Stimulated activated CD4-positive, alpha-beta T cell treated with anti-CD3 and anti-CD28 coated beads, TNF-alpha, amount 100 ng/mL, for 1 hour (primary cell): ENCODE measurements at places on chromosomes 5 and 9.
A peak's percentile ranks its signal among the peaks of the same experiment; 100 is the strongest.

- no peak for DNase-seq
Measured at GRCh38 chr5:915946-916345, 23.3 kb downstream of the TRIP13 start.

- DNase-seq = no peak
Measured at GRCh38 chr5:94903726-94904125, 285.3 kb downstream of the SLF1 start.

GRCh38 chr5:145531038-145531734 lies 304.0 kb downstream of the PRELID2 start:
- no peak for DNase-seq

DNA sequence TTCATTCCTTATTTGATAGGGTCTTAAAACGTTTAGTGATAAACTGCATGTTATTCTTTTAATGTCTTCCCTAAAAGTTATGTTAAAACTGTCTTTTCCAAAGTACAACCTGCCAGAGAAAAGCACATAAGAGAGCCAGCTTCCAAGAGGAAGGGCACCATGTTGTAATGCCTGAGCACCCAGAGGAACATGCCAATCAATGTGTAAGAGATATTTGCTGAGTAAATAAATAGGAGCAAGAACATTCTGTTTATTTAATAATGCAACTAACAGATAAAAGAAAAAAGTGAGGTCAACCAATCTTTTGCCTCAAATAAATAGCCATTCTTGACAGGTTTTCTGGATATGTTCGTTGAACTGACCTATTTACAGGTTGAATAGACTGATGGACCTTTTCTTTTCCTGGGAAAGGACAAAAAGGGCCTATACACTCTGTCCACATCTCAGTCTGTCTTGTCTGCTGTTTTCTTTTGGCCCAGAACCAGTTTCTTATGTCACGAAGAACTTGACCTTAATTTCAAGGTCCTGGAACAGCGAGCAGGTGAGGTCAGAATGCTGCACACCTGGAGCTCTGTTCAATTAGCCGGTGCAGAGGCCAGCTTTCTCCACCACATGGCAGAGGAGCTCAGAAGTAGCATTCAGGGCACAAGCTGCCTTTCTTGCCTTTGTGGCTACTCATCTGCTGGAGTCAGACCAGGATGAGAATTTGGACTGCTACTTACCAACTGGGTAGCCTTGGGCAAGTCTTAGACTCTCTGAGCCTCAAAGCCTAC lies 77.7 kb downstream of the PLCXD3 start:
- no peak for DNase-seq

- DNase-seq = no peak
Measured at GRCh38 chr5:12023614-12024241, 119.5 kb upstream of the CTNND2 start.

GRCh38 chr5:157558041-157558595 lies 17.5 kb downstream of the ADAM19 start:
- DNase-seq = no peak

DNA sequence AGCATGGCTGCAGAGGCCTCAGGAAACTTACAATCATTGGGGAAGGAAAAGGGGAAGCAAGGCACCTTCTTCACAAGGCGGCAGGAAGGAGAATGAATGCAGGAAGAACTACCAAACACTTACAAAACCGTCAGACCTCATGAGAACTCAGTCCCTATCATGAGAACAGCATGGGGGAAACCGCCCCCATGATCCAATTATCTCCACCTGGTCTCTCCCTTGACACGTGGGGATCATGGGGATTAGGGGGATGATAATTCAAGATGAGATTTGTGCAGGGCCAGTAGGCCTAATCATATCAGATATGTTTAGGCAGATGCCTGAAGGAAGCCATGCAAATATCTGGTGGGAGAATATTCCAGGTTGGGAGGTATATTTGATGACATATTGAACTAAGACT lies 1176.4 kb upstream of the CDH18 start:
- no peak for DNase-seq

DNA sequence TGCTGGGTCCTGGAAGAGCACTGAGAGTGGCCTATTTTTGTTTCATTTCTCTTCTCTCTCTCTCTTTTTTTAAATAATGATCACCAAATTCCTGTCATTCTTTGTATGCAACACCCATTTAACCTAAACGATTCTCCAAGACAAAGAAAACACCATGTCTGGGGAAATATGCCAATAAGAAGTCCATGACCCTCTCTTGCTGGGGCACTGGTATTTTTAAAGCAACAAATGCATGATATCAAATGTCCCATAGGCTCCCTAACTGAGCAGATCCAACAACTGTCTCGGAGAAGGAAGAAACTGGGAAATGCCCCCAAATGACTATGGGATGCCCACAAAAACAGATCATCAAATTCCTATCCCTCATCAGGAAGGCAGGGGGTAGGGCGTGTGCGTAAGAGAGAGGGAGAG lies 567.4 kb downstream of the CCDC171 start:
- no peak for DNase-seq

DNA sequence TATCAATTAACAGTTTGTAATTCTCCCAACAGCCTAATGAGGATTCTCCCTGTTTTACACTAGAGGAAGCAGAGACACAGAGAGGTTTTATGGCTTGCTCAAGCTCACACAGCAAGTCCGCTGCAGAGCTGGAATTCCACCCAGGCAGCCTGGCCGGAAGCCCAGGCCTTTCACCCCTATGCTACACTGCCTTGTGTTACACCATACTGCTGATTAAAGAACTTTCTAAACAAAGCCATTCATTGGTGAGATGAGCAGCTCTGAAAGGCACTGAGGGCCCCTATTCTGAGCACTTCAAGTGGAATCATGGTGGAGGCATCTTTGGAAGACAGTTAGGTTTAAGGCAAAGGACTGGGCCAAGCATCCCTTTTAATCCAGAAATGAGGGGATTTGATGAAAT lies 14.7 kb upstream of the LARP1 start:
- DNase-seq = no peak

GRCh38 chr5:136686192-136686872 lies 321.0 kb upstream of the TRPC7 start:
- DNase-seq = no peak

DNA sequence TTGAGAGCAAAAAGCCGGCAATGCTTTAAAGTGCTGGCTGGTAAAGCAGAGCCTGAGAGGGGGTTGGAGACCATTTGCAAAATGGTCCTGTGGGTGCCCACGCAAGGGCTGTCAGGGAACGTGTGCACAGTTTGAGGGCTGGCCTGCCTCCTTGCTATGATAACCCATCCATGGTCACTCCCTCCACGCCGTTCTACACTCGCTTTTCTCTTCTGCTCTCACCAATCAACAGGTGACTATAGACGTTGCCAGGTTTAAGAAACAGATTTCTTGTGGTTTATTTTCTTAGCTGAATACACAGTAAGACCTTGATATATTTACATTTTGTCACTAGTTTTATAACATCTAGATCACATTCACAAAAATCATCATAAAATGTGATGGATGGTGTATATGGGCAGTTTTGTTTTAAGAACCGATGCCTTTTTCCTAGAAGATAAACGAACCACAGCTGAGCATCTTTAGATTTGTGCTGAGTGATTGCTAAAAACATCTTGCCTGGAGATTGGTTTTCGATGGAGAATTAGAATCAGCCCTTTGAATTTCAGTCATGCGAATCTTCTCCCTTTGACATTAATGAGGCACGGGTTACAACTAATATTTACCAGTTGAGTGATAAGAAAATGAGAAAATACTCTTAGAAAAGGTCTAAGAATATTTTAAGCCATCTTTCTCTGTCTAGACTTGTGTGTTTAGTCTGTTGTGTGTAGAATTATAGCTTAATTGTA lies 13.9 kb downstream of the MAP1B start:
- no peak for DNase-seq

DNA sequence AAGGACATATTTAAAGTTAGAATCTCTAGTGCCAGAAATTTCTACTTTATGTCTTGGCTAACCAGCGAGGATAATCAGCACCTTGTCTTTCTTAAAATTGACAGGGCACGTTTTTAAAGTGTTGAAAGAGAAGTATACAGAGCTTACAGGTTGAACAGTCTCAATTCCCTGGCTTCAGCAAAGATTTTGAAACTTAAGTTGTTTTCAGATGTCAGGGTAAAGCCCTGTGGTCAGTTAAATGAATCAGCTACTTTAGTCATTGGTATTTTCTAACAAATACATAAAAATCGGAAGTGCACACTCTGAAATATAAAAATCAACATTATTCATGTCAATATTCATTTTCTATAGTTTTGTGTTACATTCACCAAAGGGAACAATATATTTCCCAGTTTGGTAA lies 29.1 kb downstream of the SNCAIP start:
- DNase-seq = no peak

- DNase-seq = no peak
Measured at GRCh38 chr9:85089188-85089969, 419.9 kb downstream of the NTRK2 start.

GRCh38 chr5:3027866-3028635 lies 276.6 kb upstream of the IRX2 start:
- DNase-seq = no peak

- DNase-seq = no peak
Measured at GRCh38 chr5:145787996-145788395, 47.1 kb downstream of the PRELID2 start.

DNA sequence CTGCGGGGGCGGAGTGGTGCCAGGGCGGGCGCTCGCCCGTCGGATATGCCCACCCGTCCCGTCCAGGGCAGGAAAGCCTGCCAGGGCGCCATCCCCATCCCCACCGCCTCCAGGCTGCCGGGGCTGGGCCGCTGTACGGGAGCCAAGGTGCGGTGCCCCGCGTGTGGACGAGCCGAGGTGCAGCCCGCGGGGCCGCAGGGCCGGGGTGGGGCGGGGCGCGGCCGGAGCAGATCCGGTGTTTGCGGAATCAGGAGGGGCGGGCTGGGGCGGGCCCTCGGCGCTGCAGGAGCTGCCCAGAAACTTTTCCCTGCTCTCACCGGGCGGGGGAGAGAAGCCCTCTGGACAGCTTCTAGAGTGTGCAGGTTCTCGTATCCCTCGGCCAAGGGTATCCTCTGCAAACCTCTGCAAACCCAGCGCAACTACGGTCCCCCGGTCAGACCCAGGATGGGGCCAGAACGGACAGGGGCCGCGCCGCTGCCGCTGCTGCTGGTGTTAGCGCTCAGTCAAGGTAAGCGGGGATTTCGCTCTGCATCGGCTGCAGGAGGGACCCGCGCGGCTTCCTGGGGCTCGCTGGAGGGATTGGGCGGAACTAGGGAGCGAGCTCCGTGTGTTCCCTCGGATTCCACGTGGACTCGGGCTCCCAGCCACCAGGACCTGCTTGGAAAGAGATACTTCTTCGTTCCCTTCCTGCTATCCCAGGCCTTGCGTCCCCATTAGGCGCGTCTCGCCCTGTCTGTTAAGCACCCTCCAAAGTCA lies at the start of gene ITGA2:
Gene ITGA2 (plus strand): TSS at position 328 of the 756 bp plus-strand sequence. CDS start 117 bp downstream, at position 445.
- peak; percentile 19 for DNase-seq

- DNase-seq = no peak
Measured at GRCh38 chr9:76901801-76902200, 4.1 kb downstream of the PRUNE2 start.

DNA sequence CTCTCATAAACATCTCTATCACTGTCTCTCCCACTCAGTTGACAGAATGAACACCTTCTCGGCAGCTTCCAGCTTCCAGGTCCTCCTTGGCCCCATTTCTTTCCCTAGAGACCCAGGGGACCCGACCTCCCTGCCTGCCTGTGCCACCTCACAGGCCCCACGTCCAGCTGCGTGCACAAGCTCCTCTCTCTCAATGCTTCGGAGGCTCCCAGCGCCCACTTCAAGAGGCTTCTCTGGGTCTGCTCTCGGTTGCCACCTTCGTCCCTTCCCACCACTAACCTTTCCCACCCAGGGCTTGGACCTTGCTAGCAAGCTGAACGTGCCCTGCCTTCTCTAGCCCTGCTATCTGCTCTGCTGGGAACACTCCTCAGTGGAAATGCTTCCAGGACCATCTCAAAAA lies 2.8 kb upstream of the N4BP3 start:
- no peak for DNase-seq

- DNase-seq = no peak
Measured at GRCh38 chr5:149902177-149902576, 42.4 kb downstream of the PDE6A start.

- DNase-seq = no peak
Measured at GRCh38 chr5:98144710-98145109, 628.8 kb upstream of the RGMB start.

DNA sequence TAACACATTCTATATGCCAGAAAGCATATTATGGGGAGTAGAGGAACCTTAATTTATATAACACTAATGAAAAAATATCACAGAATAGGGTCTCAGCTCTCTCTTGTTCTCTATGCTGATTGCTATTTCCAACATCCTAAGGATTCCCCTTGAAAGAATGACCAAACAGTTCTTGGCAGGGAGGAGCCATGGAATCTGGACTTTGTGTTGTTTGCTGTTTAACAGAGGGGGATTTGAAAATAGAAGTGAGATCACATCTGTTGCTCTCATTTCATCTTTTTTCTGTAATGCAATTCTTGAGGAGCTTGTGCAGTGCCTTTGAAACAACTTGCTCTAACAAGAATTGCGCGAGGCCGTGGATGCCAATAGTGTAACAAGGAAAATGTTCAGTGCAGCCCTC lies 755.3 kb downstream of the TLE1 start:
- DNase-seq = no peak

DNA sequence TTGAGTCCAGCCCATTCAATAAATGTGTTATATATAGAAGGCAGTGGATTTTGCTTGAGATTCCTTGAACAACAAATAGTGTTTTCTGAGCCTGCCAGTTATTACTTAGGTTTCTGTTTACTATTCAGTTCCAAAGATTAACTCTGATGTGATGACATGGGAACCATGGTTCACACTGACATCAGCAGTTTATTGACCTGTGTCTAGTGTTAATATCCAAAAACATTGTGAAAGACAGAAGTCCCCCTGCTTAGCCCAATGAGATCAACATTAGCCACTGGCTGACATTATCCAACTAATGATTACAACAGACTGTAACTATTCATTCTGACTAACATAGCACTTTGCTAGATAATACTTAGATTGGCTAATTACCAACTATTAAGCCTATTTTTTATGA lies 14.9 kb downstream of the APBA1 start:
- no peak for DNase-seq

GRCh38 chr5:14272548-14273205 lies 129.5 kb downstream of the TRIO start:
- DNase-seq = no peak

GRCh38 chr5:126009566-126009965 lies 413.6 kb upstream of the GRAMD2B start:
- no peak for DNase-seq

DNA sequence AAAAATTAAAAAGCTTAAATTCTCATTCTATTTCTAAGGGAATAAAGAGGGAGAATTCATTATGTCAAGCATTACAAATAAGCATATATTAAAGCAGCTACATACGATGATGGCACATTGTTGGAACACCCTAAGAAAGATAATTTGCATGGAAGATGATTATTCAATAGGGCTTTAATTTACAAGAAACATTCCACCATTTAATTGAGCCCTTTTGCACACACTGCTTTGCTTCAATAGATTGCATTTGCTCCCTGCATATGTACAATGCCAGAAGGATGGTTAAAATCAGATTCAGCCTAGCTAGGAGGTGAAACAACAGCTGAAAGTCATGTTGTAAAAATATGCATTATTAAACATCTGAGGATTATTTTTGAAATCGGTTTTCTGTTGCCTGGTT lies 21.8 kb downstream of the KIAA1958 start:
- no peak for DNase-seq

GRCh38 chr5:6822068-6822467 lies 108.8 kb downstream of the TENT4A start:
- no peak for DNase-seq
